Cardiac fibroblast (primary cell): ENCODE measurements at places on chromosomes 1 and 21.

DNA sequence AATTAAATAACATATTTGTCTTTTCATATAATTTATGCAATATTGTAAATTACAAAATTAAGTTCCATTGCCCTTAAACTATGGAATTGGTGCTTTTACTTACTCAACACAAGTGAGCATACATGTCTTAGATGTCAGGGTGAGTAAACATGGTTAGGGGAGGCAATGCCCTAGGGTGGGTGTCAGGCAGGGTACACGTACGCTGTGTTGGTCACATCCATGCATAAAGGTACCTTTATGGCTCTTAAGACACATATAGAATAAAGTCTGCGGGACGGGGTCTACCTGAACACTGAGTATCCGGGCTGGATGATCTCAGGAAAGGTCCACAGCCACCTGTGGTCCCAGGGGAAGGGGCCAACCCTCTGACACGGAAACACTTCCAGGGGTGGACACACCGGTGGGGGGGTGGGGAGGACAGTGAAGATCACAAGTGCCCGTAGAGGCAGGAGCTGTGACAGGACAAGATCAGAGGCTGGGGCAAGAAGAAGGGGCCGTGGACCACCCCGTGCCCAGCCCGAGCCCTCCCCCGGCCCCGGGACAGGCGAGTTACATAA is 720 bp downstream of the LIN9 start:
- DNase-seq = no peak

- DNase-seq = peak; percentile 89
These were observed 49.6 kb downstream of the OSBPL9 start for GRCh38 chr1:51666478-51666877.

DNA sequence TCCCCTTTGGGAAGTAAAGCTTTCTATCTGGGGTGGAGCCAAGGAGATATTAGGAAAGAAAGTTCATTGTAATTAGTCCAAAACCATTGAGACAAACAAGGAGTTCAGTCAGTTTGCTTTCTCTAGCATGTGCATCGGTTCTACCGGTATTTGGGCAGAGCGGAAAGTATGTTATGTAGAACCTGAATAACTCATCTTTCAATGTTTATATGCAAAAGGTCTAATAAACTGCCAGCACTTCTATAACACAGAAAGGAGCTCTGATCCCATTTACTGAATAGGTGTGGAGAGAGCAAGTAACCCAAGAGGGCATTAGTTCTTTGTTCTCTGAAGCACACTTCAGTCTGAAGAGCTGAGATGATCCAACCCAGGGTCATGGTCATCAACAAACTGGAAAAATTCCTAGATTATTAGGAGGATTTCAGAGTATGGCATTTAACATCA is 3.5 kb downstream of the TGFB2 start:
- DNase-seq = peak; percentile 44

DNA sequence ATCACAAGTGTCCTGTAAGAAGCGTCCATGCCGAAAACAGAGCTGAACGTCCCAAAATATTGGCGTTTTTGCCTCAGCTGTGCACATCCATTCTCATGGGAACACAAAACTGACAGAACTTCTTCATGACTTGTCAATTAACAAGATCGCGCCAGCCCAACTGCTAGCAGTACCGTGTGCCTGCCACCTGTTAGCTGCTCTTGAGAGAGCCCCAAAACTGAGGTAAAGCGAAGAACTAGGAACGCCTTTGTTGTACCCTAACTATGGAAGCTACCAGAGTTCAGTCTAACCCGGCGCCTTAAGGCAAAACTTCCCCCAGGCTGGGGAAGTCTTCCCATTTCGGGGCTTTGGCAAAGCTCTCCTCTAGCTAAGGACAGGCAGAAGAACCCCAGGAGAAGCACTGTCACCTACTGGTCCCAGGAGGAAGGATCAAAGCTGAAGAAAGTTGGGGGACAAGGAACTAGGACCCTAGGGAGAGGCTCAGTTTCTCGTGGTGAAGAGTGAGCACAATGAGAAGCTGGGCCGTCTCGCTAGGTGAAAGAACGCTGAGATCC is 719 bp downstream of the EYA3 start:
- peak; percentile 45 for DNase-seq

- DNase-seq = no peak
These were observed 30.3 kb downstream of the PRDM2 start for GRCh38 chr1:13730291-13730690.

GRCh38 chr1:3030663-3031381 is 9.6 kb downstream of the ACTRT2 start:
- DNase-seq = no peak

DNA sequence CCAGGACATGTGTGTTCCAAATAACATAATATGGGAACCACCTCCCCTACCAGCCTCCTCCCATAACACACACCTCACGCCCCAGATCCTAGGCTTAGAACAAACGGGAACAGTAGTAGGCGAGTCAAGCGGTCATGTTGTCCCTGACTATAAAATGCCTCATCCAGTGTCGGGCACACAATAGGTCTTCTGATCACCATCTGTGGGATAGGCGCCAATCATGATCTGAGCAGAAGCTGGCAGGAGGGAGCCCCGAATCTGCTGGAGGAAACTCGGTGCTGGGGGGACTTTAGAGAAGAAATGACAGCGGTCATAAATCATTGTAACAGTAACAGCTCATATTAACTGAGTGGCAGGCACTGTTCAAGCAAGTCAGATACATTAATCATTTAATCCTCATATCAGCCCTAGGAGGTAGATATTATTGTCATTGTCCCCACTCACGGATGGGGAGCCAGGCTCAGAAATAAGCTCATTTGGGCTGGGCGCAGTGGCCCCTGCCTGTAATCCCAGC is 13.4 kb downstream of the ALPL start:
- DNase-seq = no peak

- peak; percentile 74 for DNase-seq
These were observed 3.7 kb downstream of the KNCN start for GRCh38 chr1:46547481-46548383.
